Neuronal stem cell (in vitro differentiated cells): ENCODE measurements at places on chromosomes 6 and 20.

- DNase-seq = no peak
Measured at GRCh38 chr6:42704937-42705374, 17.4 kb downstream of the PRPH2 start.

GRCh38 chr6:73491377-73491776 is 29.5 kb downstream of the EEF1A1 start:
- no peak for DNase-seq

- DNase-seq = no peak
Measured at GRCh38 chr20:48766961-48767960, 60.5 kb downstream of the PREX1 start.

DNA sequence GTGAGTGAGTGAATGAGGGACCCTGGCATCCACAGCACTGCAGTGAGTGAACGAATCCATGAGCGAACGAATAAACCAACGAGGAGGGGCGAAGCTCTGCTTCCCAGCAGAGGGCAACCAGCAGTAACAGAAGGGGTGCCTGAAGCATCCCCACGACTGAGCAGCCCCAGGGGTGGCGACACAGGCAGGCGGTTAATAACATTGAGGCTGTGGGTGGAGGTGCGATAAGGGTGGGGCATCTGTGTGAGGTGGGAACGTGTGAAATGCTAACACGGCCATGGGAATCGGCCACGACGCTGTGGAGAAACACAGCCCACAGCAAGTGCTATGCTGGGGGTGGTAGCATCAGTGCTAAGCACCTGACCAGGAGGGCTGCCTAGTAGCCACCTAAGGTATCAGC is 75.9 kb downstream of the TAF4 start:
- no peak for DNase-seq

DNA sequence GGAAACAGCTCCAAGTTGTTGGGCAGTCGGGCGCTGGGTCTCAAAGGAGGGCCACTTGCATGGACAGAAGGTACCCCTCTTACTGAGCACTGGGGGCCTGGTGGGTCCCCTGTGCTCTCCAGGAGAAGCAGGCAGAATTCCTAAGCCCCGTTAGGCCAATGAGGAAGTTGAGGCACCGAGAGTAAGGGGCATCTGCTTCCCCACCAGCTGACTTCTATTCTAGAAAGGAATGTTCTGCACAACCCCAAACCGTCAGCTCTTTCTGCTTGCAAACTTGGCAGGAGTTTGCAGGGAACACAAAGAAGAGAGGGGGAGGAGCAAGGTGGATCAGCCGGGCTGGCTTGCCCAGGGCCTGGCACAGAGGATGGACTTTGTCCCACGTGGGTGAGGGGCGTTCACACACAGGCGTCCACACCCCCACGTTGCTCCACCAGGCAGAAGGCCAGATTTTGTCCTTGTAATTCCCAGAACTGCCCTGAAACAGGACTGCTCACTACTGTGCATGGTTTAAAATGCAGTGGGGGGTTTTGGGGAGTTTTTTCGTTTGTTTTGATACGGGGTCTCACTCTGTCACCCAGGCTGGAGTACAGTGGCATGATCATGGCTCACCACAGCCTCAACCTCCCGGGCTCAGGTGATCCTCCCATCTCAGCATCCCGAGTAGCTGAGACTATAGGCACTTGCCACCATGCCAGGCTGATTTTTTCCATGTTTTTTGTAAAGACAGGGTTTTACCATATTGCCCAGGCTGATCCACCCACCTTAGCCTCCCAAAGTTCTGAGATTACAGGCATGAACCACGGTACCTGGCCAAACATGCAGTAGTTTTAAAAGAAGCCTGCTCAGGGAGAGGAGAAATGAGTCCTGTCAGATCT is 93.3 kb downstream of the SNX5 start:
- no peak for DNase-seq

DNA sequence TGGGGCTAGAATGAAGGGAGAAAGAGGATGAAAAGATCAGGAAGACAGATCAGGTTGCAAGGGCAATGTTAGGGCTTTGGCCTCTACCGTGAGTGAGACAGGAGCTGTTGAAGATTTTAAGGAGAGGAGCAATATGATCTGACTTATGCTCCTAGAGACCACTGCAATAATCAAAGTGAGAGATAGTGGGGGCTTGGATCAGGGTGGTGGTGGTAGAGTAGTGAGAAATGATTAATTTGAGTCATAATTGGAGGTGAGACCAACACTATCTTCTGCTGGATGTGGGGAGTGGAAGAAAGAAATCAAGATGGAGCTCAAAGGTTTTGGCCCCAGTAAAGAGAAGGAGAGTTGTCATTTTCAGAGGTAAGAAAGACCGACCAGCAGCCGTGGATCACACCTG is 140.7 kb upstream of the TMEM170B start:
- no peak for DNase-seq

- no peak for DNase-seq
Measured at GRCh38 chr20:31594002-31594557, 11.0 kb upstream of the ID1 start.
